CD4-positive, alpha-beta T cell (primary cell): ENCODE measurements at places on chromosomes 4 and X.

GRCh38 chr4:15777697-15778288, 335 bp upstream of the CD38 start:
- no peak for DNase-seq

- no peak for DNase-seq
Measured at GRCh38 chrX:110051559-110051958, 48.6 kb downstream of the TMEM164 start.

GRCh38 chr4:40205259-40206198, 8.7 kb downstream of the RHOH start:
- DNase-seq: no peak

DNA sequence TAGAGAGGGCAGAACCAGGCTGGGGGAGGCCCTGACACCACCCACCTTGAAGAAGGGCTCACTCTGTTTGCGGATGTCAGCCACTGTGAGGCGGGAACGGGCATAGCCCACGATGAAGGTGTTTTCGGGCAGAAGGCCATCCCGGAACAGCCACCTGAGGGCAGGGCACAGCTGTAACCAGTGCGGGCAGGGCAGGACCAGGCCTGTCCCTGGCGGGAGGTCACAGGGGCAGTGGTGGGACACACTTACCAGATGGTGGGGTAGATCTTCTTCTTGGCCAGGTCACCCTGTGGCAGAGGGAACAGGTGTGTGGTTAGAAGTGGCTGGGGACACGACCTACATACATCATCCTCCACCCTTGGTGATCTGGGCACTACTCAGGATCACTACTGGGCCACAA, 10.8 kb downstream of the G6PD start:
- DNase-seq: no peak

GRCh38 chr4:52837716-52838558, 24.2 kb upstream of the RASL11B start:
- no peak for DNase-seq
